ENCODE measurements at places on chromosomes 2 and 18.
A peak's percentile ranks its signal among the peaks of the same experiment; 100 is the strongest.

DNA sequence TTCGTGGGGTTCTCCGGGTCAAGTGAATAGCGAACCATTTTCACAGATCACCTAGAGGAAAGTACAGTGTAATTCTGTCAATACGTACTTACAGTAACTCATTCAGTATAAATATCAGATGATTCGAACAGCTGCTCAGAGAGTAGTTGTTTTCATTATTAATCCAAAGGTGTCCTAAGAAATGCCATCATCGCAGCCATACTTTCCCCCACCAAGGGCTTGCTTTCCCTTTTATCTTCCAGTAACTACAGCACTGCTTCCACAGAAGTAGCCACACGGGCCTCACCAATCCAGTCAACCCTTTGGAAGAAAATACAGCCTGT, 4.5 kb upstream of the C18orf32 start:
- no peak for DNase-seq

GRCh38 chr2:186728631-186729030, 34.8 kb downstream of the FAM171B start:
- DNase-seq = no peak

DNA sequence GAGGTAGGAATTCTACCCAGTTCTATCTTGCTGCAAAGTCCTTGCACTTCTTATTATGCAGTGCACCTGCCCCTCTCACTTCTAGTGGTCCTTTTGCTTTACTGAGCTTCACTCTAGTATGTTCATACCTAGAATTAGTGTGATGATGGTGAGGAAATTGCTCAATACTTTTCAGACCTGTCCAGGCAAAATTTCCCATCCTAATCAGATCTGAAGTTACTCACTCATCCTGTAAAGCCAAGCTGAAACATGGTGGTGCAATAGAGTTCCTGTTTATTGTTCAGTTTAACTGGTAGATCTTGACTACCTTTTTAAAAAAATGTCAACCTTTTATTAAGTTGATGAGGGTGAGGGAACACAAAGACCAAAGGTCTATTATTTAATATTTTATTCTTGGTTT, 12.6 kb upstream of the FIGN start:
- DNase-seq = peak; percentile 96

GRCh38 chr18:74654638-74655037, 57.0 kb downstream of the ZNF407 start:
- peak; percentile 18 for DNase-seq

DNA sequence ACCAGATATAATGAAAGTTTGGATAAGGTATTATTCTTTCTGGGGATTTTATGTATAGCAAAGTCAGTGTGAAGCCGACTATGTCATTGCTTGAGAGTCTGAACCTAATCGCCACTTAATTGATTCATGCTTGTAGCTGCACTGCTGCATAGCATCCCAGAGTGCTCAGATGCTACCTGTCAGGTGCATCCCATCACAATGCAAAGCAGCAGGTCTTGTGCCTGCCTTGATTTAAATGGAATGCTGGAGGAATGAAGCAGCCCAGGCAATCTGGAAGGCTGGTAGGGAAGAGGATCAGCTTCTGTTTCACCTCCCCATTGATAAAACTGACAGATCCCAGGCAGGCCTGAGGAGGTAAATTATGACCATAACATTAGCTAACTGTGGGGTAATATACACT, 40.4 kb upstream of the ATIC start:
- no peak for DNase-seq

GRCh38 chr2:234146087-234146826, 95.8 kb downstream of the SPP2 start:
- DNase-seq = peak; percentile 74
